ENCODE measurements at places on chromosomes 6 and 20.

DNA sequence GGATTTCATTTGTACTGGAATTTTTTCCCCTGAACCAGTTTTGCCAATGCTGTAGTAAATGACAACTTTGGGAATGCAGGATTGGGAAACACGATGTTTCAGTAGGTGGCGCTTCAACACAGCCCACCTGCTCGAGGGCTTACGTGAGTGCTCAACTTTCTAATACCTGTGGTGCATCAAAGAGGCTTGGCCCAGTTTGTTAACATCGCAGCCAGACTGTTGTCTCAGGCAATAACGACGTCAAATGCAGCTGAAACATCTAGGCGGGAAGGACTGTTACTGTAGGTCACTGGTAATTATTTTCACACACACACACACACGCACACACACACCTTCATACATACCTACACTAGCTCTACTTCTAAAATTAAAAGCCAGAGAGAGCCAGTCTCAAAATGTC, 815.5 kb upstream of the SLC35B3 start:
- no peak for DNase-seq

DNA sequence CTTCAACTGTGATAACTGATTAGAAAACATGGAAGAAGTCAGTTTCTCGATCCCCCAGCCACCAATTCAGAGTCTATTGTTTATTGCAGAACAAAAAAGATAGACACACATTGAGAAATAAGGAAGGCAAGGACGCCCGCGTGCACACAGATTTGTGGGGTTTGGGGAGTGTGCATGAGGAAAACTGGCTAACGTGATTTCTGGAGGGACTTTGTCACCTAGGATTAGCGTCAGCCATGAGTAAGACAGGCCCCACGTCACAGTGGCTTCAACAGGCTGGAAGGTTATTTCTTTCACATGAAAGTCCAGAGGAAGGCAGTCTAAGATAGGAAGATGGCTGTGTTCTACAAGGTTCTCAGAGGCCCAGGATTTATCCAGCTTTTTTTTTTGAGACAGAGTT, 7.7 kb downstream of the ZNF341 start:
- no peak for DNase-seq

- DNase-seq = no peak
Observed at GRCh38 chr6:14929291-14929690, 316.6 kb upstream of the JARID2 start.

- no peak for DNase-seq
Observed at GRCh38 chr6:98945311-98946115, 2.2 kb downstream of the FBXL4 start.

DNA sequence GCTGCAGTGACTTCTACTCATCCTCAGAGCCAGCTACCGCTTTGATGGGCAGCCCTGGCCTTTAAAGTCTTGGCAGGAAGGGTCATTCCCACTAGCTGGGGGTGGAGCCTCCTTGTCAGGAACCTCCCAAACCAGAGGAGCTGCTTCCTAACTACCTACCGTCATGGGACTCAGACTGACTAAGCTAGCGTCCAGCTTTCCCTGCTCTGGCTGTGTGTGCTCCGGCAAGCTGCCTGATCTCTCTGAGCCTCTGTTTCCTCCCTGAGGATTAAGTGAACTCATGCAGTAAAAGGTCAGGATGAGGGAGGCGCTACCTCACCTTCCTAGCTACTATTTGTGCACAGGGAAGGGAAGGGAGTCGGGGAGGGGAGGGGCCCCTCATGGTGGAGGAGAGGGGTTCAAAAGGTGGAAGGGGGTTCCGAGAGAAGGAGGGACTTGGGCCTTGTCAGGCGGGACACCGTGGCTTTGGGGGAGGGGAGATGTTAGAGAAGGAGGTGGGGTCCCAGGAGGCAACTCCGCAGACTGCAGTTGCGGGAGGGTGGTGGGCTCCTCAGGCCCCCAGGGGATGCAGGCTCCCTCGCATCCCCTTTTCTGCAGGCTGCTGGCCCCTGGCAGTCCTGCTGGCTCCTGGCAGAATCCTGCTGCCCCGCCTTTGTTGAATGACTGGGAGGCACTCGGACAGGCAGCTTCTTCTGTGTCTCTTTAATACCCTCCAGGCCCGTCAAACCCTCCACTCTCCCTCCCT, 9.8 kb downstream of the DUSP15 start:
- DNase-seq = no peak

GRCh38 chr6:90413867-90414266, 117.2 kb upstream of the BACH2 start:
- peak; percentile 91 for DNase-seq

DNA sequence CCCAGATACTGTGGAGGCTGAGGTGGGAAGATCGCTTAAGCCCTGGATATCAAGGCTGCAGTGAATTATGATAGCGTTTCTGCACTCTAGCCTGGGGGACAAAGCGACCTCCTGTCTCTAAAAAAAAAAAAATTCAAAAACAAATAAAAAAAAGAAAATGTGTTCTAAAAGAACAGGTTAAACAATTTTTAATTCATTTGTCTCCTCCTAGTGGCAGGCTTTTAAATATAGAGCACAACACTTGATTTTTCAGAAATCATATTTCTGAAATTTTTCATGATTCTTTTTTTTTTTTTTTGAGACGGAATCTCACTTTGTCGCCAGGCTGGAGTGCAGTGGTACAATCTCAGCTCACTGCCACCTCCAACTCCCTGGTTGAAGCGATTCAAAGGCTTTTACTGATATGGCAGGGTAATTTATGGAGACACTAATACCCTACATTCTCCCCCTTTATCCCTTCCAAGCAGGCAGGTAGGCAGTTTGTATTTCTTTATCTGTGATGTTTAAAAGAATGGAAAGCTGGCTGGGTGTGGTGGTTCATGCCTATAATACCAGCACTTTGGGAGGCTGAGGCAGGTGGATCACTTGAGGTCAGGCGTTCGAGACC, 8.7 kb upstream of the GTF3C6 start:
- peak; percentile 54 for DNase-seq

- DNase-seq = no peak
Observed at GRCh38 chr6:121732641-121733040, 297.2 kb downstream of the GJA1 start.

DNA sequence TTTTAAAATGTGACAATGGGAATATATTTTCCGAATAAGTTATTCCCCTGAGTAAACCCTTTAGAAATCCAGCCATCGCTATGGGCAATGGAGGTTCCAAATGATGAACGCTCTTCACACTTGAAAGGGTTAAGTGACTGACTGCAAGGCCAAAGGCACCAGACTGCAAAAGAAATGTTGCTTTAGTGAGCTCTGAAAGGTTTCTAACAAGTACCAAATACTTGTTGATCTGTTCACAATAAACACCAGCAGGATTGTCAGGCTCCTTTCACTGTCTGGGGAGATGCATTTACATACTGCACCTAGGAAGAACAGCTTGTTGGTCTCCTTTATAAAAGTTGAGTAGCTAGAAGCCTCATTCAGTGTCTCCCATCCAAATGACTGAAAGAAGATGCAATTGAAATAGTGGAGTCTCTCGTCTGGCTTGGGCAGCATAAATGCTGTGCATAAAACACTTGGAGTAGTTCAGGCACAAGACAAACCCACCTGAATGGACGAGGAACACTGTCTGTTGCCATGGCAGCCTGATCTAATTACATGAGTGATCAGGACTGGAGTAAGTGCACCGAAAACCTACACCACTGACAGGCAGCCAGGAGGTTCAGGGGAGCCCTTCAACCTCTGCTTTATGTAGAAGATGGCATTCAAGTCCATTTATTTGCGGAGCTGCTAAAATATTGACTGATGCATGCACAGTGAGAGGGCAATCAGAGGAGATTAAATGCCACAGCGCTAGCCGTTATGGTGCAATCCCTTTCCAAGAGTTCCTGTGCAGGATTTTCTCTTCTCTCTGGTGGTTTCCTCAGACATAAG, 2.9 kb downstream of the ATXN1 start:
- peak; percentile 32 for DNase-seq

- DNase-seq = no peak
Observed at GRCh38 chr6:16121339-16121738, 7.5 kb upstream of the MYLIP start.

DNA sequence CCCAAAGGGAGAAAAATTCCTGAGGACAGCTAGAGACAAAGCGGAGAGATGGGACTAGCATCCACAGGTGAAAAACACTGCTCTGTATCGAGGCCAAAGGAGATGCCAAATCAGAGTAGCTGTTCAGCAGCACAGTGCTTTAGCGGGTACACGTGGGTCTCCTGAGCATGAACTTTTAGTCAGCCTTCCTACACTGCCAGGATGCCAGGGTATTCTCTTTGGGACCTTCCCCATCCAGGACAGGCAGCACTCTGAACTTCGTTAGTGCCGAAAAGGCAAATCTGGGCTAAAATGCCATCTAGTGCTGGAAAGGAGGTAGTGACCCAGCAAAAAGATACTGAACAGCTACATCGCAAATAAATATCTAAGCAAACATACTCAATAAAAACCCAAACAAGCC, 64.9 kb downstream of the C6orf58 start:
- no peak for DNase-seq

DNA sequence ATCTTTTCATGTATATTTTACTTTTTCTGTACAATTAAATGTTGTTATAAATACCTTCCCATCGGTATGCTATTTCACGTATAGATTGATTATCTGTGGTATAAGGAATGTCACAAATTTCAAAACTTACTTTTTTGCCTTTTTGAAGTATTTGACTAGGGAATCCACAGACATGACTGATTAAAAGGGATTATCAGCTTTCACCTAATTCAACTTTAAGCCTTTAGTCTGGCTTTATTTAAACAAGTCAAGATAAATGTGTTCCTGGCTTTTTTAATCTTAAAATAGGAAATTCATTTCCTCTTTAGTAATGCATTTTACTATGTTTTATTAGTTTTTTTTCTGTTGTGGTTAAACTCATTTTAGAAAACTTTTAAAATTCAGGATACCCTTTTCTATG, 160.0 kb downstream of the MACROD2 start:
- no peak for DNase-seq

- DNase-seq = no peak
Observed at GRCh38 chr6:13463941-13464340, 23.5 kb downstream of the GFOD1 start.

DNA sequence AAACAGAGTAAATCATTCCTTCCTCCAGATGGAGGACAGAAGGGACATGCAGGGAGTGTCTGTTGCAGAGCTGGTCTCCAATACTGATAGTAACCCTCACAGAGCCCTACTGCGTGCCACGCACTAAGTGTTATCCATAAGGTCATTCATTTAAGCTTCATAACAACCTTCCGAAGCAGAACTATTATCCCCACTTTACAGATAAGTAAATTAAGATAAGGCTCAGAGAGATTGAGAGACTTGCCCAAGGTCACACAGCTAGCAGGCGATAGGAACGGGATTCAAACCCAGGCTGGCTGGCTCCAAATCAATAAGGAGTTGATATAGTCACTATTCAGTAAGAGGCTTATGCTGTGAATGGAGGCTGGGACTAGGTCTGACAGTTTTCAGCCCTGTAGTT, 30.6 kb downstream of the CPNE5 start:
- DNase-seq = no peak

- DNase-seq = no peak
Observed at GRCh38 chr6:105507811-105508210, 104.9 kb upstream of the PREP start.

DNA sequence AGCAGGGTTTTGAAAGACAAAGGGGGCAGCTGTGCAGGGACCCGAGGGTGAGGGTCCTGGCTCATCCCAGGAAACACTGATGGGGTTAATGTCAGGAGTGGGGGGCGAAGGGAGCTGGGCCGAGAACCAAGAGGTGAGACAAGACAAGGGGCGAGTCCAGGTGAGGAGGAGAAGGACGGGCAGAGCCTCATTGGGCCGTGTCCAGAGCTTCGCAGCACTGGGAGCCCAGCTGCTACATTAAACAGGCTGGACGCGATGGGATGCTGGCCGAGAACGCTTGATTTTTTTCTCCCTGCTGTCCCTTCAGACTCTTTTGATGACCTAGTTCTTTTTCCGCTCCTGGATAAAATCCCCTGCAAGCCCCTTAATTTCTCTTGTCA, 172.8 kb upstream of the SNX9 start:
- no peak for DNase-seq

GRCh38 chr20:2888224-2888955, 15.1 kb downstream of the PTPRA start:
- DNase-seq = no peak

GRCh38 chr6:170260686-170261085, 30.2 kb downstream of the DLL1 start:
- no peak for DNase-seq

DNA sequence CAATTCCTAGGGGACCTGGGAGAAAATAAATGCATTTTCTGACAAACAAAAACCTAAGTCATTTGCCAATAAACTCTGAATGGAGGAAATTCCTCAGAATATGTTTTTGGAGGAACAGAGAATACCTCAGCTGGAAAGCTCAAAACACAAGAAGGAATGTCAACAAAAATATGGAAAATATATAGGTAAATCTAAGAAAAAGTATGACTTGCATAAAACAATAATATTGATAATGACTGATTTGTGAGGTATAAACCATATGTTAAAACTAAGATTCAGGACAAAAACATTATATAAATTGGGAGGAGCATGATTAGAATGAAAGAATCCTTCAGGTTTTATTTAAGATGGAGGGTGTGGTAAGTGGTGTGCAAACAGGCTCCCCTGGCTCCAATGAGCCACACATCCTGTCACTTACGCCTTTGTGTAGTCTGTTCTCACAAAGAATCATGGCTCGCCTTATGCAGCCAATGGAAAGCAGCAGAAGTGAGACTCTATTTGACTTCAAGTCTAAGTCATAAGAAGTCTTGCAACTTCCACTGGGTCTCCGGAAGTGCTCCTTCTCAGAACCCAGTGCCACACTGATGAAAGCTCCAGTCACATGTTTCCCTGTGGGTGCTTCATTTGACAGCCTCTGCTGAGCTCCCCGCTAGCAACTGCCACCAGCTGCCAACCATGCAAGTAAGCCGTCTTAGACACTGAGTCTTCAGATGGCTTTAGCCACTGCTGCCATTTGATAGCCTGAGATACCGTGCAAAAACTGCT, 8.1 kb downstream of the CFAP61 start:
- no peak for DNase-seq

- DNase-seq = no peak
Observed at GRCh38 chr6:168294901-168295300, 24.7 kb downstream of the DACT2 start.

GRCh38 chr6:143197377-143197776, 136.7 kb downstream of the AIG1 start:
- no peak for DNase-seq

DNA sequence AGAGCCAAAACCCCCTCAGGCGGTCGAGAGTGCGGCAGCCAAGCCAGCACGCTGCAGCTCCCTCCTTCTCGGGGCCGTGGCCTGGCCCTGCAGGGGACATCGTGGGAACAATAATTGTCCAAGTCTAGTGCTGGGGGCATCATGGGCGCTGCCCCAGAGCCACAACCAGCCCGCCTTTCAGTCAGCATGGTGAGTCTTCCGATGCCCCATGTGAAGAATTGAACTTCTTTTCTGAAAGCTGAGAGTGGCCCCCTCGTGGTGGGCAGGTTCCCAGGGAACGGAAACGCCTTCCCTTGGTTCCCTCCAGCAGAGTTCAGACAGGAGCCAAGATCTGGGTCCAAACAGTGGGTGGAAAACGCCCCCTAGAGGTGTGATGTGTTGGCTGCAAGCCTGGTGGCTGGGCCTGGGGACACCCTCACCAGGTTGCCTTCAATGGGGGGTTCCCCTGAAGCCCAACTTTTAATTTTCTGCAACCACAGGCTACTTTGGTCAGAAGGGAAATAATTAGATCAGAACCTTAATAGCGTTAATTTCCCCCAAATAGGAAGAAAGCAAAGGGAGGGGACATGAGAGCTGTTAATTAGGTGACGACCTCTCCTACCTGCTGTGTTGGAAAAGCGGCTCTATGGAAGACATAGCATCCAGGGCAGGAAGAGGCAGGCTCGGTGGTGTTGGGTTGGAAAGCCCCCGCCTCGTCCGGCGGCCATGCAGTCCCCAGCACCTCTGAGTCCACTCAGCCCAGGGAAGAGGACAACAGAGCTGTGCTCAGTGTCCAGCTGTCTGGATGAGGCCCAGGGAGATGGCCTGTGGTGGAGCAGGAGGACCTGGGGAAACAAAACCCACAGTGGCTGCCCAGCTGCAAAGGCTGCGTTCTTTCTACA, 4.7 kb upstream of the MRGBP start:
- peak; percentile 80 for DNase-seq
